Upper lobe of left lung (tissue), 6 donors: ENCODE measurements at places on chromosomes 1 and 21. TPM values are rescaled to one million over a fixed set of nuclear protein-coding genes. Genes with fewer than 3 reads are reported as not detected.

- no peak for DNase-seq
These were observed 42.4 kb downstream of the DRAM2 start for GRCh38 chr1:111097356-111098099.

- no peak for DNase-seq
These were observed 24.4 kb downstream of the RCAN3 start for GRCh38 chr1:24526940-24527542.

DNA sequence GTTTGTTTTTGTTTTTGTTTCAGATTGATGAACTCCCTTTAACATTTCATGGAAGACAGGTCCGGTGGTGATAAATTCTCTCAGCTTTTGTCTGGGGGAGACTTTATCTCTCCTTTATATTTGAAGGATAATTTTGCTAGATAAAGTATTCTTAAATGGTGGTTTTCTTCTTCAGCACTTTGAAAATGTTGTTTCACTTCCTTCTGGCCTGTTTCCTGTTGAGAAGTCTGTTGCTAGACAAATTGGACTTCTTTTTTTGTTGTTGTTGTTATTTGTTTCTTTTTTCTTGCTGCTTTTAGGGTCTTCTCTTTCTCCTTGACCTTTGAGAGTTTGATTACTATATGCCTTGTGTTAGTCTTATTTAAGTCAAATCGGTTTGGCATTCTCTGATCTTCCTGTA lies 50.8 kb downstream of the CRP start:
- no peak for DNase-seq

Gene OR2AK2
- not detected for total RNA-seq

GRCh38 chr1:187971851-187972250 lies 1143.1 kb downstream of the PLA2G4A start:
- no peak for DNase-seq

DNA sequence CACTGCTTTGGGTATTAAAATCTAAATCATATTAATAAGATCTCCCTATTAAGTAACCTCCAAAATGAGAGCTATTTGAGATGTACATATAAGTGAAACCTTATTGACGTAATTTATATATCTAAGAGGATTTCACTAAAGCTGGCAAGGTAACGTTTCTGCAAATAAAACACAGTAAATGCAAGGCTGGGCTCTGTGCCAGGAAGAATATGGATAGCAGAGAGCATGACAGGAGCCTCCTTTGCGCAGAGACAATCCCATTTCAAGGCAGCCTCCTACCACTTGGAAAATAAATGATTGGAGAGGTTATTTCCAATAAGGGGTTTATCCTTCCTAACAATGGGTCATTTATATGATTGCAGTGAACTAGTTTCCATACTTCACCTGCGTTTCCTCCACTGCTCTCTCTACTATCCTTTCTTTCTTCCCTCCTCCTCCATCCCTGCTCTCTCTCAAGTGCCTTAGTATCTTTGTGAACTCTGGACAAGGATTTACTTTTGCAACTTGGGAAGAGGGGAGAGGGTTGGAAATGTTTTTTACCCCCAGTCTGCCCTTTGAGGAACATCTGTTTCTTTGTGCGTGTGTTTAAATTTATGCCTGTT lies 3.0 kb upstream of the NFIA start:
- DNase-seq, result no peak

Gene S100A8
- 95.5 TPM for total RNA-seq

Gene DYNLT4
- total RNA-seq, result 5.3 TPM

- no peak for DNase-seq
These were observed 53.3 kb upstream of the TSPAN2 start for GRCh38 chr1:115142616-115143015.
